ENCODE measurements at places on chromosomes 5 and 9. TPM values are rescaled to one million over a fixed set of nuclear protein-coding genes. Genes with fewer than 3 reads are reported as not detected.

DNA sequence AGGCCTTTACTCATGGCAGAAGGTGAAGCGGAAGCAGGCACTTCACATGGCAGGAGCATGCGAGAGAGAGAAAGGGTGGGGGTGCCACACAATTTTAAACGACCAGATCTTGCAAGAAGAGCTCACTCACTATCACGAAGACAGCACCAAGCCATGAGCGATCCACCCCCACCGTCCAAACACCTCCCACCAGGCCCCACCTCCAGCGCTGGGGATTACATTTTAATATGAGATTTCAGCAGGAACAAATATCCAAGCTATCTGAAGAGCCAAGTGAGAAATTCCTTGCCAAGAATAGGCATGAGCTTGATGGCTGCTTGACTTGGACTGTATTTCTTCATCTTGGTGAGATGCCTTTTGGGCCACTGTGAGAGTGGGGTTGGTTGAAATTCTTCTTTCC lies 88.0 kb downstream of the PDZD2 start:
- no peak for DNase-seq

DNA sequence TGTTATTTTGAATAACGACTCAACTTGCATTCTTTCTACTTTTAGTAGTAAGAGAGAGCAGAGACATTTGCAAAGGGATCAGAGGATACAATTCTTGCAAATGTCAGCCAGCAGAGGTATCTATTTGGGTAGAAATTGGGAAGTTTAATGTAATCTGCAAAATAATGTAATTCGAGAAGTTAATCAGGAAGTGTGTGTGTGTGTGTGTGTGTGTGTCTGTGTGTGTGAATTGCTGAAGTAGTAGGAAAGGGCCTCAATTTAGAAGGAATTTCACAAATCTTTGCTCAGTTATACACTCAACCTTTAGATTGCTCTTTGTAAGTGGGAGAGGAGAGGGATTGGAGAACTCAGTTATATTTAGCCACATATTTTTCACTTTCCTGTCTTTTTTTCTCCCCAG lies 11.0 kb upstream of the IFNA1 start:
- DNase-seq, result no peak

DNA sequence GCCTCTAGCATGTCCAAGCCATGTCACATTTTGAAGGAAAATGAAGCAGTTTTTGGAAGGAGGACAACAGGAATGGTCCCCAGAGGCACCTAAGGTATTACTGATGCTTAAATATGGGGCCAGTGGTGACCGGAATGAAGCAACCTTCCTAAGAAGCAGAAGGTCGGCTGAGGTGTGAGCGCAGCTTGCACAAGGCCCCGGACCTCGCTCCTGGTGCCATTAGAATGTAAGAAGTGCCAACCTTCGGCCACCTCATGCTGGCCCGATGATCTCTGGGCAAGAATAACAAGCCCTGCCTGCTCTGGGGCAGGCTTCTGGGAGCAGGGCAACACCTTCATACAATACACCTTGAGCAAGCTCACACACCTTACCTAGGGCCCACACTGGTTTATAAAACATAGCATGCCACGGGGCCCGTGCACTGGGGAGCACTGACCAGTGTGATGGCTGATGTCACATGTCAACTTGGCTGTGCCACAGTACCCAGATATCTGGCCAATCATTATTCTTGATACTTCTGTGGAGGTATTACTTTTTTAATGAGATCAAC lies 21.9 kb downstream of the SEMA4D start:
- no peak for DNase-seq

DNA sequence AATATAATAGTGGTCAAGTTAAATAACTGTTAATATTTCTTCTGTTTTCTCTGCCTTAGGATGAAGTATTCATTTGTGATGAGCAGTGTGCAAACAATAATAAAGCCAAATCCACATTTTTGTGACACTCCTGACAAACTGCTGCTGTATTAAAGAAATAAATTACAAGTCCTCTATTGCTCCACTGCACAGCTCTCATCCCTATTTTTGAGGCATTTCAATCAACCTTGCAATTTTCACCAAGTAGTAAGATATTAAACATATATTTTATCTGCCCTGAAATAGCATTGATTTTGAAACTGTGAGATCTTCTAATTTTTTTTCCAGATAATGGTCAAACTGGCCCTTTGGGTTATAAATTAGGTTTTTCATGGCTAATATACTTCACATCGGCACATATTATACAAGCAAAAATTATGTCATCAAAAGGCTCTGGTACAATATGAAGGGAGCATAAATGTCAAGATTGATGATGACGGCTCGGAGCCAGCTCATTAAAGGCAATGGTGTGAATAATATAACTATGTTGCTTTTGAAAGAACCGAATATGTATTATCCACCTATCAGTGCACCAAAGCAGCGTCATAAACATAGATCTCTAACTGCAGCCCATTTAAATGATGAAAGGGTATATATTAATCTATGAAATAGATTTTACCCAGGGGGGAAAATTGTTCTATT lies 764.9 kb downstream of the DNAH5 start:
- no peak for DNase-seq

DNA sequence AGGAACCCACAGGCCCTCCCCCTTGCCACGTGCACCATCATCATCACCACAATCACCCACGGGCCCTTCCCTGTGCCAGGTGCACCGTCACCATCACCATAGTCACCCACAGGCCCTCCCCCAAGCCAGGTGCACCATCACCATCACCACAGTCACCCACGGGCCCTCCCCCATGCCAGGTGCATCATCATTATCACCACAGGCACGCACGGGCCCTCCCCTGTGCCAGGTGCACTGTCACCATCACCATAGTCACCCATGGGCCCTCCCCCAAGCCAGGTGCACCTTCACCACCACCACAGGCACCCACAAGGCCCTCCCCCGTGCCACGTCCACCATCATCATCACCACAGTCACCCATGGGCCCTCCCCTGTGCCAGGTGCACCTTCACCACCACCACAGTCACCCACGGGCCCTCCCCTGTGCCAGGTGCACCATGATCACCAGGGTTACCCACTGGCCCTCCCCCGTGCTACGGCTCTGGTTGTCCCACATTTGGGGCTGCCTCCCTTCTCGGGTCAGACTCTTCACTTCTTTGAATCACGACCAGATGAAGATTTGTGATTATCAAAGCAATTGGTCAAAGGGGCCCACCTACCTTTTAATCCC lies 69.1 kb upstream of the OLFM1 start:
- no peak for DNase-seq

DNA sequence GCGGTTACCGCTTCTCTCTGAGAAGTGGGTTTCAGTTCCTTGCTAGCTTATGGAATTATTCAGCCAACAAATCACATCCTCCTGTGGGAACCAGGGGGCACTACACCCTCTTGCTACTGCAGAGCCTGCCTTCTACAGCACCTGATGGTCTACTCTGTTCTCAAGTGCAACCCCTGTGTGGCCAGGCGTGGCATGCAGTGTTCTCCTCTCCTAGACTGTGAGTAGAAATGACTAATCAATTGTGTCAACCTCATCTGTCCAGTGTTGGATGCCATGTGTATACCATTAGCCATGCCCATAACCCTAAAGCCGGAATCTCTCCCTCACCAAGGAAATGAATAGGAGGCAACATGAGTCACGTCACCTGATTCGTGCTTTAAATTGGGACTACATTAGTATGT lies 117.2 kb upstream of the LIFR start:
- DNase-seq, result no peak

DNA sequence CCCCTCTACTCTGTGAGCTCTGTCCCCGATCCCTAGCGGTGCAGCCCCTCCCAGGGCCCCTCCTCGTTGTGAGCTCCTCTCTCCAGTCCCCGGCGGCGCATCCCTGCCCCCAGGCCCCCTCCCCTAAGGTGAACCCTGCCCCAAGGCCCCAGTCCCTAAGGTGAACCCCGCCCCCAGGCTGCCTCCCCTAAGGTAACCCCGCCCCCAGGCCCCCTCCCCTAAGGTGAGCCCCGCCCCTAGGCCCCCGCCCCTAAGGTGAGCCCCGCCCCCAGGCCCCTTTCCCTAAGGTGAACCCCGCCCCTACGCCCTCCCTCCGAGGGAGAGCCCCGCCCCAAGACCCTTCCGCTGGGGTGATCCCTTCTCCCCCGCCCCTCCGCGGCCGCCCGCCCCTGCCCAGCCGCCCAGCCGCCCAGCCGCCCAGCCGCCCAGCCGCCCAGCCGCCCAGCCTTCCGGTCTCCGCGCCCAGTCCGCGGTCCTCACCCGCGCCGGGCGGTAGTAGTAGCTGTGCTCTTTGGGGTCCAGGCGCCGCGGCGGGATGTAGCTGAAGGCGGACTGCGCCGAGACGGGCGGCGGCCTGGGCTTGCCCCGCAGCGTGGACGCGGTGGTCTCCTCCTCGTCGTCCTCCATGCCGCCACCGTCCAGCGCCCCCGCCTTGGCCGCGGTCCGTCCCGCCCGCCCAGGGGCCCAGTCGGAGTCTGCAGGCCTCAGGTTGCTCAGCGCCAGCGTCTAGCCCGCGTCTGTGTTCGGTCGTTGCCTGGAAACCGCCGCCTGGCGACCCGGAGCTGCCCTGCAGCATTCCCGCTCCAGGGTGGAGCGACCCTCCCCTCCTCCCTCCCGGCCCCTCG lies at the start of gene CFAP90:
CFAP90 (minus strand) TSS at position 739 of the 845 bp plus-strand sequence; CDS start at position 627, 112 bp downstream.
- DNase-seq, result peak; percentile 65

GRCh38 chr9:3708751-3709150 lies 182.9 kb upstream of the RFX3 start:
- no peak for DNase-seq

- DNase-seq, result no peak
These were observed 24.7 kb upstream of the TBC1D2 start for GRCh38 chr9:98280162-98280561.

GRCh38 chr5:120538149-120538548 lies 74.0 kb downstream of the PRR16 start:
- no peak for DNase-seq

DNA sequence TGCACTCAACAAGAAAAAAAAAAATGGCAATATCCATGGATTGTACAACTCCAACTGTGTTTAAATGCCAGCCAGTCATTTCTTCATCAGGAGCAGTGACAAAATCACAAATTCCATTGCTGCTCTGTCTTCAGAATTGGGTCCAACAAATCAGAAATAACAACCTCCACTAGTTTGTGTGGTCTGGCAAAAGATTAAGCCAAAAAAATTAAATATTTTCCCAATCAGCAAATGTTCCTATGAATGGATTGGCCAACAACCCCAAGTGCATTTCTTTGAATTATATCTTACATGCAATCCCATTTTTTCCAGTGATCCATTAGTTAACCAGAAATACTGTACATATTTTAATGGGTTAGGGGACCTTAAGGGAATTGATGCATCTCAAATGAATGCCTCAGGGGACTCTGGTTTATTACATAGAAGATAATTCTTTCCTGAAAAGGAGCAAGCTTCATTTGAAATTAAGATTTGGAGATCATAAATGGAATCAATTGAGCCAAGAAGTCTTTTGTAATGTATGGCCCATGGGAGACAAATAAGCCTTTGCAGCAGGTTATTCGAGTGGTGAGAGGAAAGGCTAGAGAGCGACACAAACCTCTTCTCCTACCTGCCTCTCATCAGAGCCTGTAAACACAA lies 131.8 kb downstream of the TLE1 start:
- no peak for DNase-seq

- no peak for DNase-seq
These were observed 8.4 kb downstream of the LHX3 start for GRCh38 chr9:136196404-136197083.

DNA sequence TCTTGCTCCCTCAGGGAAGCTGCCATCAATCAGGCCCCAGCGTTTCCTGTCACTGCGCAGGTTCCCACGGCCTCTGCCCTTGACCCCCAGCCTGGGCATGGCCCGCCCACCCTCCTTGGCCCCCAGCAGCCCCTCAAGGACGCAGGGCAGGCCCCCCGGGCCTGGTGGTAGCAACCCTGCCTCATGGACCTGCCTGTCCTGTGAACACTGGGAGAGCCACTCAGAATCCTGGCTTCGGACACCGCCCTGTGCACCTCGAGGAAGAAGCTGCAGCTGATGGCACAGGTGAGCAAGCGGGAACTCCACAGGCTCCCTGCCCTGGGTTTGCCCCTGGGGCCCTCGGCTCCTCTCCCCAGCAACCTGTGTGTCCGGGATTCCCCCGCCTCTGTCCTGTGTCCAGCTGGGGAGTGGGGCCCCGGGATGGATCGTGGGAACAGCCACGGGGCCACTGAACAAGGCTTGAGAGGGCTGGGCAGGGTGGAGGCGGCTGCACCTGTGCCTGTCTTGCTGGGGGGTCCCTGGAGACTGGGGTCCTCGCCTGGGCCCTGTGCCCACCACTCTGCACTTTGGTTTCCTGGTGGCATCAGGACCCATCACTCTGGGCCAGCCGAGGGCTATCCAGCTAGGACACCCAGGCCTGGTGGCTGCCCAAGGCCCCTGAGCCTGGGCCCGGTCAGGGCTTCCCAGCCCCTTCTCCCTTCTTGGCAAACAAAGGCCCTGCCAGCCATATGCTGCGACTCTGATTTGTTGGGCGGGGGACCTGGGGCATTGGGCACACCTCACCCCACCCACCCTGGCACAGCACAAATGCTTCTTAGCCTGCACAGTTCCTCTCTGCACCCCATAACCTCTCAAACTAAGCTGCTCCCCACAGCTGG lies 33.5 kb upstream of the EGFL7 start:
- DNase-seq, result no peak

GRCh38 chr5:108249785-108250426 lies 132.0 kb downstream of the FBXL17 start:
- DNase-seq, result no peak

DNA sequence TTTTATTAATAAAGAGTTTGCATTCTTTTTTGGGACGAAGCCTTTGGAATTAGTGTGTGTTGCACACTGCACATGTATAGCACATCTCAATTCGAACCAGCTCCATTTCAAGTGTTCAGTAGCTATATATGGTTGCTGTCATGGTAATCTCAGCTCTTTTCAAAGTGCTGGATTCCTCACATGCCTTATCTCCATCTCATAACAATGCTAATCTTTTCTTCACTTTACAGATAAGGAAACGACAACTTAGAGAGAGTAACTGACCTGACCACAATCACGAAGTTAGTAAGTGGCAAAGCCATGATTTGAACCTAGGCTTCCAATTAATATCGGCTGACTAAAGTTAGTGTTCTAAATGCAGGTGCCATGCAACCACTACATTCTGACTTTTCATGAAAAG lies 204.8 kb upstream of the RASEF start:
- no peak for DNase-seq

GRCh38 chr9:33162721-33163311 lies 4.3 kb downstream of the B4GALT1 start:
- no peak for DNase-seq

- DNase-seq, result no peak
These were observed 169.3 kb downstream of the FGF18 start for GRCh38 chr5:171588790-171589189.

- no peak for DNase-seq
These were observed 84.1 kb downstream of the PHF2 start for GRCh38 chr9:93660352-93661046.

The PSAT1 gene
- 166 TPM for total RNA-seq

The PCDHB8 gene
- 1.8 TPM for total RNA-seq

The ITGA2 gene
- 1.7 TPM for total RNA-seq

The KIF24 gene
- 12.3 TPM for total RNA-seq

The BSPRY gene
- not detected for total RNA-seq

The BHMT gene
- not detected for total RNA-seq
